ENCODE measurements at places on chromosomes 7 and 10. TPM values are rescaled to one million over a fixed set of nuclear protein-coding genes. Genes with fewer than 3 reads are reported as not detected.

DNA sequence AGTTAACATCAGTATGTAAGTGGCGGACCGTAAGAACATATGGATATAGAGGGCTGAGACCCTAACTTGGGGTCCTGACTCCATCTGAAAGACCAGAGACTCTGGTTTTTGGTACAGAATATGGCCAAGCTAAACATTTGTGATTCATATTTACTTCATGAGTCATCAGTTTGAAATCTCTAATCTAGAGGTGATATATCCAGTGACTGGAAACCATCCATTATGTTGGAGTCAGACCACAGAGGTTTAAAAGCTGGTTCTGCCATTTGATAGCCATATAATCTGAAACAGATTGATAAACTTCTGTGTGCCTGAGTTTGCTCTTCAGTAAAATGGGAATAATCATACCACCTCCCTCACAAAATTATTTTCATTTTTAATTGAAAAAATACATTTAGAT lies 505.3 kb downstream of the SORCS3 start:
- peak; percentile 63 for DNase-seq

GRCh38 chr7:7351156-7351555 lies 168.8 kb downstream of the C1GALT1 start:
- DNase-seq = no peak

DNA sequence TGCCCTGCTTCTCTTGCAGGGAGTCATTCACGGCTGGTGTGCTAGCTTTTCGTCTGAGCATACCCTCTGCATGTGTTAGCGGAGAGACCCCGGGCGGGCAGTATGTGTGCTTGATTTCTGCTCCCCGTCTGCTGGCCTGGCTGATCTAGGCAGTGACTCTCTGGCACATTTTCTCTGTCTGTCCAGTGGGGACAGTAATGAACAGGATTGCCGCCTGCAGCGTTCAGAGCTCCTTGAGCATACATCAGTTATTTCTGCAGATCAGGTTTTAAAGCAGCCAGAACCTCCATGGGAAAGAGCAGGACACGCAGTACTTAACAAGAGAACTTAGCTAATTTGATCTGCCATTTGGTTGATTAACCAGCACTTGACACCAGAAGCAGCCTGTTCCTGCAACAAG lies 242.5 kb downstream of the CELF2 start:
- no peak for DNase-seq

DNA sequence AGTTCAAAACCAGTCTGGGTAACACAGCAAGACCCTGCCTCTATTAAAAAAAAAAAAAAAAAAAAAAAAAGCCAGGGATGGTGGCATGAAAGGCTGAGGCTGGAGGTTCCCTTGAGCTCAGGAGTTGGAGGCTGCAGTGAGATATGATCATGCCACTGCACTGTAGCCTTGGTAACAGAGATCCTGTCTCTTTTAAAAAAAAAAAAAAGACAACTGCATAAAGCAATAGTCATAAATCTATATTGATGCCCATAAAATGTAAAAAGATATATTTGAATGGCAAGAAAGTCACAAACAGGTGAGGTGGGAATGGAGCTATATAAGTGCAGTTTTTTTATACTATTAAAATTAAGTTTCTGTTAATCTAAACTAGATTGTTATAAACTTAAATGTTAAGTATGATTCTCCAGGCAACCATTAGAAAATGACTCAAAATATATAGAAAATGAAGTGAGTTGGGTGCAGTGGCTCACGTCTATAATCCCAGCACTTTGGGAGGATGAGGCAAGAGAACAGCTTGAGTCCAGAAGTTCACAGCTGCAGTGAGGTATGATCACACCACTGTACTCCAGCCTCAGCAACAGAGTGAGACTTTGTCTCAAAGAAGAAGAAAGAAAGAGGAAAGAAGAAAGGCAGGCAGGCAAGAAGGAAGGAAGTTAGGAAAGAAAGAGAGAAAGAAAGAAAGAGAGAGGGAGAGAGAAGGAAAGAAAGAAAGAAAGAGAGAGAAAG lies 13.4 kb upstream of the HNRNPH3 start:
- DNase-seq = no peak

DNA sequence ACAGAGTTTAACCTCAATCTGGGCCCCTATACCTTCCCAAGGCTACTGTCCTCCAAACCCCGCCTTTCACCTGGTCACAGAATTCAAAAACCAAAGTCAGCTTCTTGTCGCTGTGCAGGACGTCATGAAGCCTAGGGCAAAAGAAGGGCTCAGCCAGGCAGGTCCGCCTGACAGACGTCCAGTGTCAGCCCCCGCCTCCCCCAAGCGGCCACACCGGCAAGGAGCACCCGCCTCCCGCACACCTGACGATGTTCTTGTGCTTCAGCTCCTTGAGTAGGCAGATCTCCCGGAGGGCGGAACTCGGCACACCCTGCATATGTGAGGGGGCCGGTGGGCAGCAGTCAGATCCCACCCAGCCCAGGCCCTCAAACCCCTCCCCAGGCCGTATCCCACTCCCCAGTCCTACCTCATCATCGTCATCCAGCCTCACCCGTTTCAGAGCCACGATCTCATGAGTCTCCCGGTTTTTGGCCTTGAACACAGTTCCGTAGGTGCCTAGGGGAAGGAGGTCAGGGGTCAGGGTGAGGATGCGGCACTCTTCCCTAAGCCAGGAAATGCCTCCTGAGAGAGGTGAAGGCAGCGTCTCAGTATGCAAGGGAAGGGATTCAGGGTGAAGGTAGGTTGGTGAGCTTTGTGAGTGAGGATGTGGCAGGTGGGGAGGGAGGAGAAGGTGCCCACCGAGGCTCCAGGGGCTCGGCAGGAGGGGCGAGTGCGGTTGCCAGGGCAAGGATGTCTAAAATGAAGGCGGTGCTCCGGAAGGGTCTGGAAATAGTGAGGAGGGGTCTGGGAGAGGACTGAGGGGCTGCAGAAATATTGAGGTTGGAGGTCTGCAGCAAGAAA lies 811 bp downstream of the CDK5 start:
- DNase-seq = no peak

DNA sequence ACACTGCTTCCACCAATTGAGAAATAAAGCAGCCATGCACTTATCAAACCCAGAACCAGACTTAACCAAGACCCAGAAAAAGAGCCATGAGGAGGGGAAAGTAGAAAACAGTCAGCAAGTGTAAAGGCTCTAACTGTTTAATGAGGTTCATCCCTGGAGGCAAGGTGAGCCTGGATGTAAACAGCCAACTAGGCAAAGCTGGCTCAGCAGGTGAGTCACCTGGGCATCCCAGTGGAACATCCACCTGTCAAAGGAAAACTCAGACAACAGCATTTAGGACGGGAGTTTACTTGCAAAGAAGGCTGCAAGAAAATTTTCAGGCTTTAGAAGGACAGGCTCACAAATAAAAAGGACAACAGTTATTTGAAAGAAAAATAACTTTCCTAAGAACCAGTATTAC lies 153.0 kb downstream of the SNX13 start:
- DNase-seq = no peak

- no peak for DNase-seq
Observed at GRCh38 chr10:43351301-43351700, 20.1 kb upstream of the FXYD4 start.

GRCh38 chr10:70333268-70333667 lies 49.2 kb downstream of the LRRC20 start:
- DNase-seq = no peak

- no peak for DNase-seq
Observed at GRCh38 chr7:117045927-117046710, 92.8 kb downstream of the ST7 start.

GRCh38 chr7:13017333-13017857 lies 330.0 kb downstream of the ARL4A start:
- peak; percentile 81 for DNase-seq

DNA sequence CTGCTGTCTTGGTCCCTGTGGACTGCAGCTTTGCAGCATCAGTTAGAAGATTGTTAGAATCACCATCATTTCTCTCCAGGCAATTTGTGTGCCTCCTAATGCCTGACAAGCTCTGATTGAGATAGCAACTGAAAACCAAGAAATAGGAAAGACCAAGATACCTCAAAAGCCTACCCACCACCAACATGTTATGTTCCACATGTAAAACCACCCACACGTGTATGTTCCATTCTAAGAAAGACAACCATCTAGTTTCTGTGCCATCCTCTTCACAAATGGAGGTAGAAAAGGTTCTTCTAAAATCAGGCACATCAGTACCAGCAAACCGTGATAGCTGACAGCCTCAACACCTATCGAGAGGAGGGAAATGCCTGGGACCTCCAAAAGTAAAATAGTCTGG lies 46.9 kb downstream of the TASOR2 start:
- no peak for DNase-seq

- DNase-seq = peak; percentile 11
Observed at GRCh38 chr10:96380821-96381220, 22.0 kb upstream of the OPALIN start.

DNA sequence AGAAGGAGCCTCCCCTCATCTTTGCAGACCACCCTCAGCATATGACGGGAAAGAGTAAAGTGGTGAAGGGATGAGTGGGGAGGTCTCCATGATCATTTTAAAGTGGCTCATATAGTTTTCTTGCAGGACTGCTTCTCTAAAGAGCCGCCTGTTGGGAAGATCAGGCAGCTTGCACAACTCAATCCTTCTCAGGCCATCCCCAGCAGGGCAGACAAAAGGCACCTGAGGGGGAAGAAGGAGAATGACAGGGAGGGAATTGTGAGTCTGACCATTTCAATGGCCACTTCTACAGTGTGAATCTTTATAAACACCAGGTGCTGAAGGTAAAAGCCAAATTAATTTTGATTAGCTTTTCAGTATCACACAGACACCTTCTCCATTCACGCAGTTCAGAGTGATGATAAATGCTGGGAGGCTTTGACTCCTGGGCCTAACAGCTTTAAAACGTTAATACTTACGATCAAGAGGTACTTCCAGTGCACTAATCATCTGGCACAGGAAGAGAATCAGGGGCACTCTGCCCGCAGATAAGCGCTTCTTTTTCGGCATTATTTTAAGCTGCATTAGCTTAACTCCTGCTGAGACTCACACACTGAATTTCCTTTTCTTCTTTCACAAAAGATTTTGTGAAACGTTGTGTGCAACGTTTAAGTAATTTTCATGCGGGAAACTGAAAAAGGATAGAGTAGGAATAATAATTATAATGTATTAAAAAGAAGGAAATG lies 109.5 kb upstream of the LAMB4 start:
- no peak for DNase-seq

DNA sequence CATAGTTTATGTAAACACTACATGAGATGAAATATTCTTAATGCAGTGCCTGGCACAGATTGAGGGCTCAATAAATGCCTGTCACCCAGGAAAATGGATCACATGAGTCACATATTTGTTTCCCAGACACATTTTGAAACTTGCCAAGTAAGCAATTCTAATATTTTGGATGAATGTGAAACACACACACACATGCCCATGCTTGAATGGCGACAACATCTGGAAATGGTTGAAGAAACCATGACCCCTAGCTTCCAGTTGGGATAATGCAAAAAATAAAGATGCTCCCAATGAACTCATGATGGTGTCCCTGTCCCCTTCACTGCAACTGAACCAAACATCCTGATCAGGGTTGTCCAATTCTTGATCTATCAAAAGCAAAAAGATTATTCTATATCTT lies 797.3 kb downstream of the XPNPEP1 start:
- DNase-seq = no peak

- DNase-seq = peak; percentile 21
Observed at GRCh38 chr10:11154849-11155498, 137.3 kb downstream of the CELF2 start.

- no peak for DNase-seq
Observed at GRCh38 chr7:44489955-44490350, 505 bp downstream of the NUDCD3 start.

DNA sequence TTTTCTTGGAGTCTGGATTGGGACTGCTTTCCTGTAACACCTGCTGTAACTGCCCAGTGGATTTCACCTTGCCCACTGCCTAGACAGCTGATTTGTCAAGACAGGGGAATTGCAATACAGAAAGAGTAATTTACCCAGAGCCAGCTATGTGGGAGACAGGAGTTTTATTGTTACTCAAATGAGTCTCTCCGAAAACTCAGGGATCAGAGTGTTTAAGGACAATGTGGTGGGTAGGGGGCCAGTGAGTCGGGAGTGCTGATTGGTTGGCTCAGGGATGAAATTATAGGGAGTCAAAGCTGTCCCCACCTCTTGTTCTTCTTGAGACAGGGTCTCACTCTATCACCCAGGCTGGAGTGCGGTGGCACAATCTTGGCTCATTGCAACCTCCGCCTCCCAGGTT lies 25.2 kb upstream of the BNIP3 start:
- DNase-seq = no peak

GRCh38 chr7:24572016-24572392 lies 1.2 kb upstream of the PALS2 start:
- DNase-seq = no peak

DNA sequence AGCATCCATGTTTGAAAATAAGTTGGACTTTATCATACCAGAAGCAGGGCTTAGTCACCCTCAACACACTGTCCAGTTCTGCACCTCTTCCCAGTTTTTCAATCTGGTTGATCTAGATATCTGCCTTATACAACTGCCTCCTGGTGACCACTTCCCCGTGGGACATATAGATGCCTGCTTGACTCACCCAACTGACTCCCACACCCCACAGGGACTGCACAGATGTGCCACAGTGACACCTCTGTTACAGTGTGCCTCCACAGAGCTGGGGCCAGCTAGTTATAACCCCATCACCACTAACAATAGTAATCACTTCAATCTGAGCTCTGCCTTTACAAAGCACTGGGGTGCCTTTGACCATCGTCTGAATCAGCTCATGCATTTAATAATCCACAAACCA lies 82.6 kb upstream of the AOAH start:
- no peak for DNase-seq

GRCh38 chr7:109387530-109387929 lies 817.9 kb downstream of the DNAJB9 start:
- no peak for DNase-seq

GRCh38 chr7:12389089-12389700 lies 14.5 kb downstream of the VWDE start:
- peak; percentile 47 for DNase-seq

- DNase-seq = peak; percentile 21
Observed at GRCh38 chr10:14087566-14087965, 243.2 kb downstream of the FRMD4A start.

DPY19L1 gene
- 30.1 TPM for total RNA-seq

NKX1-2 gene
- total RNA-seq = not detected

SEMA3D gene
- 12.1 TPM for total RNA-seq

UBTD1 gene
- 22.0 TPM for total RNA-seq

AUTS2 gene
- total RNA-seq = 7.7 TPM

DENND2A gene
- total RNA-seq = 39.0 TPM

CALU gene
- total RNA-seq = 538 TPM

CPSF4 gene
- total RNA-seq = 38.0 TPM

NXPH1 gene
- total RNA-seq = not detected

TMEM229A gene
- not detected for total RNA-seq

KCNH2 gene
- total RNA-seq = 6.2 TPM

STEAP1B gene
- total RNA-seq = 10.3 TPM

GPR146 gene
- total RNA-seq = 3.3 TPM

PLCE1 gene
- 0.33 TPM for total RNA-seq

PLEKHS1 gene
- not detected for total RNA-seq

GBX1 gene
- total RNA-seq = not detected

NANOS1 gene
- 1.2 TPM for total RNA-seq

KCNK18 gene
- not detected for total RNA-seq

NPC1L1 gene
- total RNA-seq = under 0.01 TPM

Data from fibroblast of lung (primary cell).